ENCODE measurements at places on chromosomes 4 and X.

GRCh38 chrX:134158821-134159512, 78.0 kb upstream of the CCDC160 start:
- no peak for DNase-seq

GRCh38 chr4:64715741-64716140, 306.5 kb upstream of the TECRL start:
- no peak for DNase-seq

GRCh38 chr4:111330786-111331185, 707.9 kb upstream of the PITX2 start:
- no peak for DNase-seq

DNA sequence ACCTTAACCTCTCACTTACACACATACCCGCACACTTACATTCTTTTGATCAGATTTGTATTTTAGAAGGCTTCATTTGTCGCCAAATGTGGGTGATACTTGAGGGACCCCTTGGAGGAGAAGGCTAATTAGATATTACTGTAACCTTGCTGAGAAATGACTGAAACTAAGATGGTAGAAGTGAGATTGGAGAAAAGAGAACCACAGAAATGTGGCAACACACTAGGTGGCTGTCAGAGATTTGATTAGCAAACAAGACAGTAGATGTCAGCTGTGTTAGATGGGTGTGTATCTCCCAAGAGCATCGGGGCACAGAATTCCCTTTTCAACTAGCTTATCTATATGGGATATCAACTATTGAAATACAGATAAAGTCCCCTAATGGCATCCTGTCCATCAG, 149.3 kb upstream of the FABP2 start:
- no peak for DNase-seq

DNA sequence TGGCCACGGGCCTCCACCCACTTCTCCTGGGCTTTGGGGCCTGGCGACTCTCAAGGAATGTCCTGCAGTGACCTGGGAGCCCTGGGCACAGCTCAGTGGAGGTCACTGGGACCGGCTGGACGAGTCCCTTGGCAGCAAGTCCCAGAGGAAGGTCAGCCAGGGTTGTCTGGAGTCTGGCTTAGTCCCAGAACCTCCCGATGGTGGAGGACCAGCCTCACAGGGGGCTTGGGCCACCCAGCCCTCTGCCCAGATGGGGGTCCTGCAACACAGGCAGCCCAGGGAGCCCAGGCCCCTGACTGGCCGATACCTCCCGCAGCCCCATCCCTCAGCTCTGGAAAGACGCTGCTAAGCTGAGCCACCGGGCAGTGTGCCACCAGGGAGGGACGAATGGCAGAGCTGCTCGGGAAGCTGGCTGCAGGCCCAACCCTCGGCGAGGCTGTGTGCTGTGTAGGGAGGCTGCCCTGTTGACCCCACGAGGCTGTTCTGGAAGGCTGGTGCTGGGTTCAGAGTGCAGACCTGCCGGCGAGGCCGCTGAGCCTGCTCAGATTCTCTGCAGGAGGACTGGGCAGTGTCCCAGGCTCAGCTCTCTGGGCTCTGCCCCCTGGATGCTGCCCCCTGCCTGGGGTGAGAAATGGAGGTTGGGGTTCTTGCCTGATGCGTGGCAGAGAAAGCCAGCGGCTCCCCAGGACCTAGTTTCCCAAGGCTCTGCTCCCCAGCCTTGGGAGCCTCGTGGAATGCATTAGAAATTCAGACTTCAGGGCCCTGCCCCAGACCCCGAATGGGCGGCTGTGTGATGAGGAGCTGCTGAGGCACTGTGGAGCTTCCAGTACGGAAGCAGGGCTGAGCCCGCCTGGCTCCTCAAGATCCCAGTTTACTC, 61.7 kb downstream of the ADRA2C start:
- no peak for DNase-seq

DNA sequence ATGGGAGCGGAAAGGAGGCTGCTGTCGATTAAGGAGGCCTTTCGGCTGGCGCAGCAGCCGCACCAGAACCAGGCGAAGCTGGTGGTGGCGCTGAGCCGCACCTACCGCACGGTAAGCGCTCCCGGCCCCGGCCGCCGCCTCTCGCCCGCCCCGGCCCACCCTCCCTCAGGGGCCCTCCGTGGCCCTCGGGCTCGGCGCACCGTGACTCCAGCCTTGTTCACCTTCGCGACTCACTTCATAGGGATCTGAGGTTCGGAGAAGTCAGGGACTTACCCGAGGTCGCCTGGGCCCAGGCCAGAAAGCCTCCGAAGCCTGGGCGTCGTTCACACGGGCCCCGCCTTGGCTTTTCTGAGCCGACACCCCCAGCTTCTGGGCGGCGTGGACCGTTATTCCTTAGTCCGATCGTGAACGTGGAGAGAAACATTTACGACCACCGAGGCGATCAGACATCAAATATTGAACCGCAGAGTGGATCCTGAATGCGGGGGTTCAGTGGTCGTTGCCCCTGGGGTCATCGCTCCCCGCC, 362 bp downstream of the NCAPG start:
- no peak for DNase-seq

DNA sequence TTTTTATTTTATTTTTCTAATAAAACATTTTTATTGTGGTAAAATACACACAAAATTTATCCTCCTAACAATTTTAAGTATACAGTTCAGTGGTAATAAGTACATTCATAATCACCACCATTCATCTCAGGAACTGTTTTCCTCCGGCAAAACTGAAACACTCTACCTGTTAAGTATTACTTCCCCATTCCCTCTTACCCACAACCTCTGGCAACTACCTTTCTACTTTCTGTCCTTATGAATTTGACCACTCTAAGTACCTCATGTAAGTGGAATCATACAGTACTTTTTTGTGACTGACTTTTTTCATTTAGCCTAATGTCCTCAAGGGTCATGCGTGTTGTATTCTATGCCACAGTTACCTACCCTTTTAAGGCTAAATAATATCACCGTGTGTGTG, 21.1 kb upstream of the HSFX4 start:
- DNase-seq = no peak

DNA sequence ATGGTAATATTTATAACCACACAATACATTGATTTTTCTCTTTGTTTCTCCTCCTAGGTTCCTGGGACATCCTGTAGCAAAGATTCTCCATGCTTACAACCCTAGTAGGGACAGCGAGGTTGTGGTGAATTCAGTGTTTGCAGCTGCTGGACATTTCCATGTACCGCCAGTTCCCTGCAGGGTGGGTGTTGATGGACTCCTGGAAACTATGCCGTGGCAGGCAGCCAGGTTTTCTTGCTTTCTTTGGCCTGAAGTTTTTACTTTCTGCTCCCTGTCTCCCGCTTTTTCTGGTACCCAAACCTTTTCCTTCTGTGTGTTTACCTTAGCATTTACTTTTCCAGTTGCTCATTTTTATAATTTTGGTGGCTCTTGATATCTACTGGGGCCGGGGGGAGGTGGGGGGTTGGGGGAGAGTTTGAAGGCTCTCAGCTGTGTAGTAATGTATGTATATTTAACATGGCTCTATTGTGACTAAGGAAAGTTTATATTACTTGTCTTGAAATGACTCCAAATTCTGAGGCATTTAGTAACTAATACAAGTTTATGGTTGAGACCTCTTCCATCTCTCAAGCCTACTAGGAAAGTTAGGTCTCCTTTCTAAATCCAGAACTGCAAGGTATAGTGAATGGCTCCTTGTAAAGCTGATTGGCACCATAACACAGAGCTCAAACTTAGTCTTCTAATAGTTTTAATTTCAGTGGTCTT, 89.7 kb downstream of the TMEM131L start:
- no peak for DNase-seq

Measured in stimulated activated CD4-positive, alpha-beta T cell treated with anti-CD3 and anti-CD28 coated beads, Interleukin-1b, Interleukin-23, amount 100 ng/mL, for 24 hours (primary cell).